ENCODE measurements at places on chromosomes 2 and 18.

GRCh38 chr2:138766464-138766863, 13.7 kb downstream of the NXPH2 start:
- no peaks in the 10 kb centered on the region for H3K36me3 ChIP-seq
- no peaks in the 10 kb centered on the region for H3K4me1 ChIP-seq
- peaks cover 3% of the 10 kb centered on the region for H3K27me3 ChIP-seq

GRCh38 chr2:102366406-102367112, 11.0 kb downstream of the IL18R1 start:
- H3K4me1 ChIP-seq, result peaks cover 47% of the 10 kb centered on the region
- peak overlapping the region; percentile 82 for H3K27ac ChIP-seq
- H3K4me3 ChIP-seq, result peak overlapping the region; percentile 76
- H3K36me3 ChIP-seq, result peaks cover 85% of the 10 kb centered on the region
- H3K27me3 ChIP-seq, result no peaks in the 10 kb centered on the region

DNA sequence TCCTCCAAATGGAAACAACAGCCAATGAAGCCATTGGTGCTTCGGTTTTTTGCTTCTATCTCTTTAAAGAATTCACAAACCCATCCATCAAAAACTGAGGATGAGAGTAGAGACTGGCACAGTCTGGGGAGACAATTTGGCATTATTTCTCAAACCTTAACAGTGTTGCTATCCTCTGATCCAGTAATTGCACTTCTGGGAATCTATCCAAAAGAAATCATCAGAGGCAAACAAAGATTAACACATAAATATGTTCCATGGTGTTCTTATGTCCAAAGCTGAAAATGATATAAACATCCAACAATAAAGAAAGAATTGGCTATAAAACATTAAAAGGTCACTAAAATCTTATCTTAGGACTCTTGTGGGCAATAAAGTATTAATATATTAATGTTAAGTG, 35.1 kb downstream of the REEP1 start:
- H3K4me1 ChIP-seq, result no peaks in the 10 kb centered on the region
- H3K27me3 ChIP-seq, result peaks cover 33% of the 10 kb centered on the region
- no peak for DNase-seq
- no peak overlapping the region for H3K4me3 ChIP-seq

GRCh38 chr18:70284976-70285620, 3.7 kb upstream of the SOCS6 start:
- H3K27me3 ChIP-seq, result peaks cover 22% of the 10 kb centered on the region
- peaks cover 3% of the 10 kb centered on the region for H3K36me3 ChIP-seq
- no peak for DNase-seq
- H3K27ac ChIP-seq, result no peak overlapping the region

DNA sequence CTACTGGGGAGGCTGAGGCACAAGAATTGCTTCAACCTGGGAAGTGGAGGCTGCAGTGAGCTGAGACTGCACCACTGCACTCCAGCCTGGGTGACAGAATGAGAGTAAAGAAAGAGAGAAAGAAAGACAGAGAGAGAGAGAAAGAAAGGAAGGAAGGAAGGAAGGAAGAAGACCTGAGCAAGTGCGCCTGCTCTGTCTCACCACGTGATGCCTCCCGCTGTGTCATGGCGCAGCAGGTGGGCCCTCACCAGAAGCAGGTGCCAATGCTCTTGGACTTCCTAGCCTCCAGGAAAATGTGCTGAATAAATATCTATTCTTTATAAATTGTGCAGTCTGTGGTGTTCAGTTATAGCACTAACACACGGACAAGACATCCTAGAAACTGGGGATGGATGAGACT, 270.0 kb downstream of the CYP26B1 start:
- DNase-seq, result no peak
- H3K27me3 ChIP-seq, result no peaks in the 10 kb centered on the region
- H3K4me3 ChIP-seq, result no peak overlapping the region
- H3K27ac ChIP-seq, result no peak overlapping the region
- H3K36me3 ChIP-seq, result no peaks in the 10 kb centered on the region

Data from T-helper 2 cell treated with Interferon-gamma antibody and Interleukin-4, amounts not matched to agents 5 μg/mL and 100 μg/mL, for 36 hours (primary cell).